PC-9 (cell line): ENCODE measurements at places on chromosomes 5 and 9.

GRCh38 chr5:113257545-113257944 is 177.2 kb downstream of the TSSK1B start:
- H3K4me1 ChIP-seq = no peaks in the 10 kb centered on the region
- no peak for DNase-seq
- H3K27ac ChIP-seq = no peak overlapping the region

DNA sequence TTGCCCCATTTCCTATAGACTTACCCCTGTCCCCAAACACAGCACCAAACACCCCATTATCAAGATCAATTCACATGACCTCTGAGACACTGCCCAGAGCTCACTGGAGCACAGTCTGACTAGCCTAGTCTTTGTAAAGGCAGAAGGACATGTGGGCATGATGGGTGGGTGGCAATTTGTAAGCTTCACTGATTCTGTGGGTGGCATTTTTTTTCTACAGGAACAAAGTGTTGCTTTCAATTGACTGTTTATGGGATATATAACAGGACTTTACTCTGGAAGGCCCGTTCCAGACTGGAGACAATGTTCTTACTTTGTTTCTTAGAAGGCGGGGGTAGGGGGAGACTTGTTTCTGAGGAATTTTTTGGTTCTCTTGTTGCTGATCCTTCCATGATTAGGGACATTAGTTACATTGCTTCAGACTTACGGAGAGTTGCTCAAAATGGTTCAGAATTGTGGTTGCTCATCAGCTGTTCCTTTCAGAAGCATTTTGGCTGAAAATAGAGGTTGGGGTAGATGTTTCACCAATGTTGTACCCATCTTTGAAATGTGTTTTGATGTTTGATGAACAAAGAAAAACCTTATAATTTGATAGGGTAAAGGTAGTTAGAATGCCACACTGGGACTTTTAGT is 20.2 kb downstream of the NNT start:
- no peaks in the 10 kb centered on the region for H3K27me3 ChIP-seq
- H3K36me3 ChIP-seq = no peaks in the 10 kb centered on the region
- no peak for DNase-seq
- H3K4me3 ChIP-seq = no peak overlapping the region
- no peaks in the 10 kb centered on the region for H3K4me1 ChIP-seq
- H3K27ac ChIP-seq = no peak overlapping the region

DNA sequence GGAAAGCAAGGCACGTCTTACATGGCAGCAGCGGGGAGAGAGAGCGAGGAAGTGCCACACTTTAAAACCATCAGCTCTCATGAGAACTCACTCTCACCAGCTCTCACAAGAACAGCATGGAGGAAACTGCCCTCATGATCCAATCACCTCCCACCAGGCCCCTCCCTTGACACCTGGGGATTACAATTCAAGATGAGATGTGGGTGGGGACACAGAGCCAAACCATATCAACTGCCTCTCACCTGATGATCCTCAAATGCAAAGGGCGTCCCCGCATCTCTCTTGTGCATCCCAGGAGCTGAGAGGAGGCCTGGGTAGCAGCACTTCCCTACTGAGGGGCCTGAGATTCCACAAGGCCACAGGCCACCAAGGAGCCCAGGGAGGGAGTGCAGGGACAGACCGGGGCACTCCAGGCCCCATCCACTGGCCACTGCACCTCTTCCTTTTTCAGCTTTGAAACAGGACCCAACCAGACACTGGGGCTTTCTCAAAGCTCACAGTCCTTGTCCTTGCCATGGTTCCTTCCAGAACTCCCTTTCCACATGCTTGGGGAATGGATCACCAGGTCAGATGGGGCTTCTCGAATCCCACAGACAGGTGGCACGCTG is 54.5 kb upstream of the IL17B start:
- peaks cover 3% of the 10 kb centered on the region; the same call in 1 of the 2 replicates for H3K4me1 ChIP-seq
- H3K36me3 ChIP-seq = no peaks in the 10 kb centered on the region
- no peak overlapping the region for H3K4me3 ChIP-seq
- no peak overlapping the region for H3K27ac ChIP-seq

DNA sequence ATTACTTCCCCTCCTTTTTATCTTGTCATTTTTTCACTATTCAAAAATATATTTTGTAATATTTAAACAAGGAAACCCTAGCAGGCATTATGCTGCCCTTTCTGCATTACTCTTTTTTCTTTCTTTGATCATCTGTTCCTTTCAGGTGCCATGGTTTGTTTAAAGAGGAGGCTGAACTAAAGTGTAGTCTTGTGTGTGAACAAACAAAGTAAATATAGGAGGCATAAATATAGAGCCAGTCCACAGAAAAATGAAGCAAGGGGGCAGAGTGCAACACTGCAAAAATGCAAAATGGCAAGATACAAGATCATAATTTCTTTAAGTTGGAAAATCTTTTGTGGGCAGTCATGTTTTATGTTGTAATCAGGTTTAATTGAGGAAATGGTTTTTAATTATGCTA is 947.3 kb upstream of the COX7C start:
- no peak overlapping the region for H3K27ac ChIP-seq
- peaks cover under 1% of the 10 kb centered on the region; the same call in 1 of the 2 replicates for H3K4me1 ChIP-seq
- H3K36me3 ChIP-seq = peaks cover 19% of the 10 kb centered on the region; the same call in 1 of the 2 replicates
- no peaks in the 10 kb centered on the region for H3K27me3 ChIP-seq
- no peak for DNase-seq
- H3K4me3 ChIP-seq = no peak overlapping the region

GRCh38 chr5:23042226-23042625 is 189.1 kb upstream of the CDH12 start:
- no peak overlapping the region for H3K4me3 ChIP-seq
- no peaks in the 10 kb centered on the region for H3K36me3 ChIP-seq
- H3K27me3 ChIP-seq = no peaks in the 10 kb centered on the region
- no peaks in the 10 kb centered on the region for H3K4me1 ChIP-seq

DNA sequence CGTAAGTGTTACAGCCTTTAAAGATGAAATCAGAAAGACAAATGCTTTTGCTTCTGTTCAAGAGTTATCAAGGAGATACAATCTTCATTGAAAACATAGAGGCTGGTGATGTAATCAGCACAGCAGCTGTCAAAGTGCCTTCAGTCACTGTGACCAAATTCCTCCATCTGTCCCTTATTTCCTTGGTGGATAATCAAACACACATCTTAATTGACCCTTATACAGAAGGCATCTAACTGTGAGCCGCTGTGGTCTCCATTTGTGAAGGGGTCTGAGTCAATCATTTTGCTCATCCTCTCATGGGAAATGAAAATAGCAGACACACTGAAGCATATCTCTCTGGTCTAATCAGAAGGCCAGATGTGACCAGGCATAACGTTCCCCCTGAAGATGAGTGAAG is 130.1 kb upstream of the TLR4 start:
- H3K4me1 ChIP-seq = no peaks in the 10 kb centered on the region
- no peaks in the 10 kb centered on the region for H3K36me3 ChIP-seq
- no peaks in the 10 kb centered on the region for H3K27me3 ChIP-seq
- H3K4me3 ChIP-seq = no peak overlapping the region
- no peak for DNase-seq
- H3K27ac ChIP-seq = no peak overlapping the region
